H54 (cell line): ENCODE measurements at places on chromosomes 5 and 9.

GRCh38 chr9:129237164-129237611 is 59.1 kb upstream of the IER5L start:
- DNase-seq = peak; percentile 23

DNA sequence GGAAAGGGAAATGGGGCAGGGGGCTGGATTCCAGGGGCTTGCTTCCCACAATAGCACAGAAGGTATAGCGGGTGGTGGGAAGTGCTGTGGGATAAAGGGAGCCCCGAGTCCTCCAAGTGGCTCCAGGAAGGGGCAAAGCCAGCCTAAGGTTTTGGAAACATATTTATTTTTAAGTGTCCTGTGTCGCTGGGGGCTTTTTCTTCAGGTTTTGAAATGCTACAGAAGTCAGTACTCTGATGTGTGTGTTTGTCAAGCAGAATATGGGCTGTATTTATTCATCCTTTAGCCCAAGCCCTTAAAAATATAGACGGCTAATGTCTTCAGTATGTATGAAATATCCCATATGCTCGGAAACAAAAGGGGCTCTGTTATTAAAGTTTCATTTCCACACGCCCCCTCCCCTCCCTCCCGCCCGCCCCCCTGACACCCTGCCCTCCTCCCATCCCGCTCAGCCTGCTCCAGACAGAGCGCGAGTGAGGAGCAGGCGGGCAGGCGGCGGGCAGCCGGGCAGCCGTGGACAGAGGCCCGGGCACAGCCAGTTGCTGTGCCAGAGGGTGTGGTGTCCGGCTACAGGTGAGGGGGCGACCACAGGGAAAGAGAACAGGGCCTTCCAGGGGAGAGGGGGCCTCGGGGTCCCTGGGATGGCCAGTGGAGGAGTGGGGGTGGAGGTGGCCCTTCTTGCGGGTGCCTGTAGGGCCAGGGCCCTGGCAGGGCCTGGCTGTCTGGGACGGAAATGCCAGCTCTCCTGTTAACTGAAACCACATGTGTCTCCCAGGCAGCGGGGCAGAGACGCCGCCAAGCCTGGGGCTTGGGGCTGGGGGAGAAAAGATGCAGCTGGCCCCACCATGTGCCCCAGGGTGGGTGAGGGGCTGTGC is 39.6 kb upstream of the SYNPO start:
- DNase-seq = no peak

- no peak for DNase-seq
Measured at GRCh38 chr5:97111616-97112015, 30.8 kb downstream of the LIX1 start.

GRCh38 chr5:140800816-140801493 is at the start of gene PCDHA3:
Gene PCDHA3 (plus strand): TSS chr5:140801057.
- no peak for DNase-seq
